ENCODE measurements at places on chromosomes 6 and 20. TPM values are rescaled to one million over a fixed set of nuclear protein-coding genes. Genes with fewer than 3 reads are reported as not detected.

The DSTN gene
- total RNA-seq = 151 TPM

DNA sequence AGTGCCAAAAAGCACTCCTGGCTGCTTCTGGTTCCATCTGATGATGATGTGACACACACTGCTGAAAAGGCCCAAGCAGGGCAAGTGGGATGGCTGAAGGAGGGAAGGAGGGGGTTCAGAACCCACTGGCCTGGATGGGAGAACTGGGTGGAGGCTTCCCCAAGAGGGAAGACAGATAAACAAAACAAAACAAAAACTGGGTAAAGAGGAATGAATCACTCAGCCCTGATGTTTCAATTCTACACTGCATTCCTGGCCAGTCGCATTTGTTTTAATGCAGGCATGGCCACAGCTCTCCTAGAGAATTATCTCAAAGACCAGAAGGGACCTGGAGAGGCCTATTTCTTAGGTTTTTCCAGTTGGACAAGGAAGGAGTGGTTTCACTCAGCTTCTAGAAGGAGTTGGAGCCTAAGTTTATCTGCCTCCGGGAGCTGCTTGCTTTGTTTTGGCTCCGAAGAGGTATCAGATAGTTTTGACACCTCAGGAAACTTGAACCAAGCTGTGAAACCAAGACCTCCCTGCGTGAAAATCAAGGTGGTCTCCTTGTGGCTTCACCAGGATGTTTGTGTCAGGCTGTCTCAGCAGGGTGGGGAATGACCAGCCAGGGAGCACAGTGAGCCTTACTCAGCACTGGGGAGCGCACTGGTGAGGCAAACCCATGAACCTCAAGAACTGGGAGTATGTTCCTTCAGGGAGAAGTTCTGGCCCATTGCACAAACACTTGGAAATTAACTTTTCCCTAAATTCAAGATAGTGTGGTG lies 16.1 kb downstream of the TTPAL start:
- no peak for DNase-seq

DNA sequence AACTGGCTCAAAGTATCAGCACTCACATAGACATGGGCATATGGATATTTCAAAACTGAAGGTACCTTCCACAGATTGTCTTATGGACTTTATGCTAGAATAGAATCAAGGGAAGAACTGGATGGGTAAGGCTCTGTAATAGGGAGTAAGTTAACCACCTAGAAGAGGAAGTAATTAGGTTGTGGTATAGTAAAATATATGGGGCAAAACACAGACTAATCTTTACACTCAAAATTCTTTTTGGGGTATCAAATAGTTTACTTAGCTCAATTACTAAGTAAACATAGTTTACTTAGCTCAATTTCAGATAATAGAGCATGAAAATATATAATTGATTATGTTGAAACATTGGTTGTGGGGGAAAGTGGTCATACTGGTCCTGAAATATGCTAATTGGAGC lies 94.2 kb upstream of the ATXN1 start:
- DNase-seq = no peak

The DPPA5 gene
- total RNA-seq = not detected

GRCh38 chr6:166932116-166932515 lies 24.2 kb downstream of the RNASET2 start:
- no peak for DNase-seq

The FNDC11 gene
- total RNA-seq = not detected

DNA sequence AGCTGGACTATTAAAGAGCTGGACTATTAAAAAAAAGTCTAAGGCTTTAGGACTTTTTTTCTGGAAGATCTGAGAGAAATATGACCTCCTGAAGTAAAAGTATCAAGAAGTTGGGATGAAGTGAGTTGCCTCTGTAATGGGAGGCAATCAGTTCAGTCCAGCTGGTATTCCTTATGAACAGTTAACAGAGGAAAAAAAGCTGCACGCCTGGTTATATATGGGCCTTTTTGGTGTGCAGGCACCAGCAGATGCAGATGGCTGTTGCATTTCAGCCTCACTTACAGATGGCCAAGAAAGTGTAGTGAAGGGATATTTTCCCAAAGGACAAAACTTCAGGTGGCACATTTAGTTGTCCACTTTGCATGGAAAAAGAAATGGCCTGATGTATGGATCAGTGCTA lies 70.3 kb upstream of the ELOVL5 start:
- DNase-seq = no peak

GRCh38 chr6:43746613-43747102 lies 23.4 kb upstream of the VEGFA start:
- DNase-seq = no peak

DNA sequence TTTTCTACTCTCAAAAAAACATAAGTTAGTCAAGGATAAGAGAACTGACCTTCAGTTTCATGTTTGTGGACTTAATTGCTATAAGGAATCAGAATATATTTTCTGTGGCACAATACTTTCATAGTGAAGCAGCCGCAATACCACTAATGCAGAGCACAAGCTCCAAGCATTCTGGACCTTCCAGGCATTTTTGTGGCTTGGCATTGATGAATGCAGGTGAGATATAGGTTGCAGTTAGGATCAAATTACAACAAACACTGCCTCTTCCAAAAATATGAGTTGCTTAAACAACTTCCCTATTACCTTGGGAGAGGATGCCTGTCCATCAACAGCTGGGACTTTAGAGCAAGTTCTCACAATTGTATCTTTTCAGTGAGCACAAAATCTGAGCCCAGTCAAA lies 162.8 kb upstream of the RSPO3 start:
- no peak for DNase-seq

The MEI4 gene
- total RNA-seq = not detected

DNA sequence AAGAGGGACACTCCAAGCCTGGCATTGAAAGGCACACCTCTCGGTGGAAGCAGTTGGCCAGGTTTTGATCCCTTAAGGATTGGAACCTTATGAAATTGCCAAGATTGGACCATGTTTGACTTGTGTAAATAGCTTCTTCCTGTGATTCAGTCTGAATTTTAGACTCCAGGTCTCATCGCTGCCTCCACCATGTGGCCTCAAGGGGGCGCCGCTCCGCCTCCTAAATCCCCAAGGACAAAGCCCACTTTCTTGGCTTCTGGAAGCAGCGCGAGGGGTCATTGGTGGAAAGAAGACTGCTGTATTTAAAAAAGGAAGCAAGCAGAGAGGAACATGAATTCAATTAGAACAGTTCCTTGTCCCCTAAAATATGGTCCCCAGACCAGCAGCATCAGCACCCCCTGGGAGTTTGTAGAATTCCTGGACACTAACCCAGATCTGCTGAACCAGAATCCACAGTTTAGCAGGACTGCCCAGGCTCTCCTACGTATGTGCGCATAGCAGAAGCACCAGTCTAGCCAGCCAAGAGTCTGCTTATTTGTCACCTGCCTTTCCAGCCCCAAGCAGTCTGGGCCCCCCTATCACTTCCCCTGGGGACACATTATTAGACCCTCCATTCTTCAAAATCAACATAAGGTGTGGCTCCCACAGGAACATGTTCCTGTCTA lies 108.5 kb downstream of the LY86 start:
- DNase-seq = peak; percentile 82

DNA sequence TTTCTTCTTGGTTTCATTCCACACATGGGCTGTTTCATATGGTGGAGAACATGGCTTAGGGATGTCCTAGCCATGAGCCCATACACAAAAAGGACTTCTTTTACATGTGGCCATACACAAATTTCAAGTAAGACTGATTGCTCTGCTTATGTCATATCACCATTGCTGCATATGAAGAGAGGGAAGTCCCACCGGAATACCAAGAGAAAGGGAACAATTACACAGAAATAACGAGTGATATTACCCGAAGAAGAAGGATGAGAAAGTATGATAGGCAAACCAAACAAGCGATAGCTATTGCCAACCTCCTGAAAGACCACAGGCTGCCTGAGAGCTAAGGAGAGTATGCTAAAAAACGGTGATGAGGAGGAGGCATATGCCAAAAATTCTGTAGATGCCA lies 70.5 kb upstream of the TNFRSF21 start:
- no peak for DNase-seq

DNA sequence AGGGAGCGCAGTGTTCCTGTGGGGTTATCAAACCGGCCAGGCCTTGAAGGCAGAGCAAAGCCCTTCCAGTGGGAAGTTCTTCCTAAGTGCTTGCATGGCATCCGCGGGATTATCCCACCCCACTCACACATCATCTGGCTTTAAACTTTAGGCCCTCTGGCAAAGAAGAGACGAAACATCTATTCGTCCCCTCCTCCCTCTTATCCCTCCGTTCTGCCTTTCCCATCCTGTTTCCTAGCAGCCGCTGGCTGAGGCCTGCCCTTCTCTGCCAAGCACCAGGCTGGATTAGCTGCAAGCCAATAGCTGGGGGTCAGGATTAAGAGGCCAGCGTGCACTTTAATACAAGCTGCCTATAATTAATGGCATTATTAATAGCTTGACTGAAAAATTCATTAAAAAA lies 621.0 kb downstream of the PKHD1 start:
- no peak for DNase-seq

GRCh38 chr6:31270788-31271640 lies 878 bp downstream of the HLA-C start:
- DNase-seq = peak; percentile 79

DNA sequence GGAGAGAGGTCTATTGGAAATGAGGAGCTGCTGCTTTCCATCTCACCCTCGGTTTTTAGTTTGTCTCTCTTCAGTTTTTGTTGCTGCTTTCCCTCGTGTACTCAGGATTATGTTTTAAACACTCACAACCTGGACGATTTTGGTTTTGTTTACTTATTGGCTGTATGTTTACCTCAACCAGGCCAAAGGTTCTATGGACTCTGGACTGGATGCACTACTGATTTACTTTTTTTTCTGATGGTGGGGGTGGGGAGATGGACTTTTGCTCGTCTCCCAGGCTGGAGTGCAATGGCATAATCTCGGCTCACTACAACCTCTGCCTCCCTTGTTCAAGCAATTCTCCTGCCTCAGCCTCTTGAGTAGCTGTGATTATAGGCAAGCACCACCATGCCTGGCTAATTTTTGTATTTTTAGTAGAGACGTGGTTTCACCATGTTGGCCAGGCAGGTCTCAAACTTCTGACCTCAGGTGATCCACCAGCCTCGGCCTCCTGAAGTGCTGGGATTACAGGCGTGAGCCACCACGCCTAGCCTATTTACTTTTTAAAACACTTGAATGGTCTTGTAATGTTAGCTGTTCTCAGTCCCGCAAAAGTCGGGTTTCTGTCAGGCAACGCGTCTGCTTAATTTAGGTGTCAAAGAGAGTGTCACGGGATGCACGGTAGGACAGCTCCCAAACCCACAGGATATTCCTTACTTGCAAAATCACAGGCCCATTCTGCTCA lies 148.2 kb upstream of the RIPOR2 start:
- DNase-seq = no peak

The SLC4A11 gene
- total RNA-seq = 1.1 TPM

GRCh38 chr6:129539032-129539431 lies 170.9 kb downstream of the ARHGAP18 start:
- no peak for DNase-seq

- no peak for DNase-seq
Measured at GRCh38 chr6:8030920-8031319, 33.3 kb downstream of the BLOC1S5 start.

Measured in Peyer's patch (tissue), 4 donors.